Activated CD8-positive, alpha-beta T cell treated with anti-CD3 and anti-CD28 coated beads, Interleukin-2, amount 10 ng/mL, durations not matched to agents 7 days and 5 days (primary cell): ENCODE measurements at places on chromosomes 7 and 10. TPM values are rescaled to one million over a fixed set of nuclear protein-coding genes. Genes with fewer than 3 reads are reported as not detected.

DNA sequence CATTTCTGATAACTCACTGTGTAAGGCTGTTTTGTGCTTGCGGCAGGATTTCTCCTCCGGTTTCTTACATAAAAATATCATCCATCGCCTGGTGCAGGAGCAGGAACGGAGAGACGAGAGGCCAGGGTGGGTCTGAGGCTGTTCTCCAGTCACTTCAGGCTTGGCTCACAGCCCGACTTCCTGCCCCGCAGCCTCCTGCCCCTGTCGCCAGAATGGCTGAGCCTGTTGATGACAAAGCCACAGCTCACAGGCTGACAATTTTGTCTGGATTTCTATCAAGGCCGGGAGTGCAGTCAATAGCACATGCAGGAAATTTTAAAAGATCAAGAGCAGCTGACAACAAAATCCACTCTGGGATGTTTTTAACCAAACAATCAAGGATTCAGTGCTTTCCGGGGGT lies 229.7 kb upstream of the ZNF32 start:
- H3K36me3 ChIP-seq, result no peaks in the 10 kb centered on the region
- DNase-seq, result no peak
- peaks cover 7% of the 10 kb centered on the region for H3K27me3 ChIP-seq
- no peak overlapping the region for H3K4me3 ChIP-seq

GRCh38 chr10:26211781-26212444 lies 4.7 kb upstream of the GAD2 start:
- no peak for DNase-seq
- peaks cover 5% of the 10 kb centered on the region for H3K36me3 ChIP-seq
- no peak overlapping the region for H3K27ac ChIP-seq
- peaks cover 53% of the 10 kb centered on the region for H3K27me3 ChIP-seq

DNA sequence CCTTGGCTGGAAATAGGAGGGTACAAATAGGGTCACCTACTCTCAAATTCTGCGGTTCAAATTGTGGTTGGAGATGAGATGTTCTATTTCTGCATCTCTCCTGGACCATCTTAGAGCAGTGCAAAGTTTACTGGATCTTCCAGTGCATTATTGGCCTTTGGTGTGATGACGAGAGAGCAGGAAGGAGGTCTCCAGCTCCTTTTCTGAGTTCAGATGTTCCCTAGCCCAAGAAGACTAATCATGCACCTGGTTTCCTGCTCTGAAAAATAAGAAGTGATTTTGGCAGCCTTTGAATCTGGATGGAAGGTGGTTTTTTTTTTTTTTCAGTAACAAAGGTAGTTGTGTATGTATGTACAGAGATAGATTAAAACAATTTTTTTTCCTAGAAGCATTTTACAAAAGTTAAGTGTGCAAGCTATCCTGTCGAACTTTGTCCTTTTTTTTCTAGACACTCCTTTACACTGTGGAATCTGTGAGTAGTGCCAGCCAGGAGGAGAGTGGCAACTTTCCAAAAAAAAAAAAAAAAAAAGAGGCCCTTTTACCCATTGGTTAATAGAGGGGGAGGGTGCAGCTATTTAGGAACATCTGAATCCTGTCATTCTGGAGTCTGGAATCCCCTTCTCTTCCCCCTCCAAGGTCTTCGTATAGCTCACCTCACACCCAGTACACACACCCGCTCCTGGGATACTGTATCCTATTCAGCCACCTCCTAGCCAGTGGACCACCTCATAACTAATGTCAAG lies 26.3 kb downstream of the PAPSS2 start:
- no peaks in the 10 kb centered on the region for H3K4me1 ChIP-seq
- H3K4me3 ChIP-seq, result no peak overlapping the region
- H3K27ac ChIP-seq, result no peak overlapping the region
- peaks cover 7% of the 10 kb centered on the region for H3K27me3 ChIP-seq

- DNase-seq, result no peak
- H3K4me1 ChIP-seq, result peaks cover 91% of the 10 kb centered on the region
- peaks cover 89% of the 10 kb centered on the region for H3K36me3 ChIP-seq
- peak overlapping the region; percentile 62 for H3K4me3 ChIP-seq
- peak overlapping the region; percentile 59 for H3K27ac ChIP-seq
- H3K27me3 ChIP-seq, result no peaks in the 10 kb centered on the region
These were observed 17.1 kb downstream of the IKZF1 start for GRCh38 chr7:50321487-50322067.

DNA sequence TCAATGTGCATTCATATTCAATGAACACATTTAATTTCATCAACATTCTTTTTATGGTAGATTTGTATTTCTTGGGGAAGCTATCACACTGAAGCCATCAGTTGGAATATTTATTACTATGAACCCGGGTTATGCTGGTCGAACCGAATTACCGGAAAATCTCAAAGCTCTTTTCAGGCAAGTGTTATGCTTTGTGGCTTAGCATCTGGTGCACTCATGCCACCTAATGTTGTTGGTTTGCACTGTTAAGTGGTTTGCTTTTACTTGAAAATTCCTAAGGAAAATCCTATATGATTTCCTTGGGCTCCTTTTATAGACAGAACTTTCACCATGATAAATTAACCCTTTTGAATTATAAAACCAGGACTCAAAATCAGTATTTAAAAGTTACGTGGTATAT lies 147.9 kb downstream of the DNAH11 start:
- no peak overlapping the region for H3K27ac ChIP-seq
- H3K4me3 ChIP-seq, result no peak overlapping the region
- no peak for DNase-seq
- H3K27me3 ChIP-seq, result peaks cover 3% of the 10 kb centered on the region
- H3K4me1 ChIP-seq, result no peaks in the 10 kb centered on the region

DNA sequence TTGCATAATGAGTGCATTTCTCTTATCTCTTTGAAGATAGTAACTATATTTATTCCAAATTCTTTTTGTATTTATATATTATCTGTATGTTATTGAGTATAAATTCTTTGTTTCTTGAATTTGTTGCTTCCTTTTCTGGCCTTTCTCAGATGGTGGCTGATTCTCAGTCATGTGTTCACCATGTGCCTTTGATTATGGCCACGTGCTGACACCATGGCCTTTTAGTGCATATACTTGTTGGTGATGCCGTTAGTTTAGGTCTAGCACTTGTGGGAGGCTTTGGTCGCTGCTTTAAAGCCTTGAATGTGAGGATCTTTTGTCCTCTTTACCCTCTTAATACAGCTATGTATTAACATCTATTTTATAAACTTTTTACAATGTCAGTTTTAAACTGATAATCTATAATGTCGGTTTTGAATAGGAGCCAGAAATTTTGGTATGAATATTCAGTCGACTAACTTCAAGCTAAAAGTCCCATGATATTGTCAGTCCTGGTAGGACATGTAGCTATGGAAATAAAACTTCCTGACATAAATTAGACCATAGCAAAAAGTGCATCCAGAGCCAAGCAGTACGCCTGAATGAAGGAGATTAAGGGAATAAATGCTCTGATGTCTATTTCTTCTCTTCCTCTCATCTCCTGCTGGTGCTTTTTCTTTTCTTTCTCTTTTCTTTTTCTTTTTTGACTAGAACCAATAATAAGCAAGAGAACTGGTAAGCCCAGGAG lies 130.3 kb downstream of the GNAI1 start:
- no peaks in the 10 kb centered on the region for H3K36me3 ChIP-seq
- no peaks in the 10 kb centered on the region for H3K27me3 ChIP-seq
- no peaks in the 10 kb centered on the region for H3K4me1 ChIP-seq
- H3K27ac ChIP-seq, result no peak overlapping the region

Gene LARP4B
- 107 TPM for total RNA-seq

DNA sequence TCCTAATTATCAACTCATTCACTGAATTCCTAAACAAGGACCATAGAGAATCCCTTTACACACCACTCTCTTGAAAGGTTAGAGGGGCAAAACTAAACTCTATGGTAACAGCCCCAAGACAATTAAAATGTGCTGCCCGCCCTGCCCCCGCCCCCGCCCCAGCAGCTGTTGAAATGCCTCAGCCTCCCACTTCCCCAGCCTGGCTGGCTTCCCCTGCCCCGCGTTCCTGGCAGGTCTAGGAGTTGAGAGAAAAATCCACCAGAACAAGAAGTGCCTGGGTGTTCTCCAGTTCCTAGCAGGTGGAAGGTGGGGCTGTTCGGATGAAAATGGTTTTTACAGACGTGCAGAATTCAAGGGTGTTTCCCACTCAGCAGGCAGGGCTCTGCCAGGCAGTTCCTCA lies 109.5 kb upstream of the ZEB1 start:
- no peak for DNase-seq
- H3K4me1 ChIP-seq, result no peaks in the 10 kb centered on the region
- H3K36me3 ChIP-seq, result no peaks in the 10 kb centered on the region
- no peaks in the 10 kb centered on the region for H3K27me3 ChIP-seq
- H3K4me3 ChIP-seq, result no peak overlapping the region

DNA sequence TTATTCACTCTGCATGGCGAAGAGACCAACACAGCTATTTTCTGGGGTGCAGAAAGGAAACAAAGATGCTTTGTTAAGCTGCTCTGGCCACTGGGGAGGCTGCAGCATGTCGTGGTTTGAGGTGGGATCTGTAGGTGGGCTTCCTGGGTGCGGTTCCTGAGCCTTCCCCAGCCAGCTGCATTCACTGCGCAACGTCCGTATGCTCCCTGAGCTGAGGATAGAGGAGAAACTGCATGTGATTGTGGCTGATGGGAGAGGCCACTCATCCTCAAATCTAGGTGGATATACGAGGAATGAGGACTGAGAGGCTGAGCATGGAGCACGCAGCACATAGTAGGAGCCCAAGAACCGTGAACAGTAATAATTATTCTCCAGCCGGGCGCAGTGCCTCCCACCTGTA lies 9.9 kb upstream of the DNAAF5 start:
- no peak overlapping the region for H3K4me3 ChIP-seq
- H3K27ac ChIP-seq, result peak overlapping the region; percentile 9
- no peak for DNase-seq
- H3K27me3 ChIP-seq, result no peaks in the 10 kb centered on the region

DNA sequence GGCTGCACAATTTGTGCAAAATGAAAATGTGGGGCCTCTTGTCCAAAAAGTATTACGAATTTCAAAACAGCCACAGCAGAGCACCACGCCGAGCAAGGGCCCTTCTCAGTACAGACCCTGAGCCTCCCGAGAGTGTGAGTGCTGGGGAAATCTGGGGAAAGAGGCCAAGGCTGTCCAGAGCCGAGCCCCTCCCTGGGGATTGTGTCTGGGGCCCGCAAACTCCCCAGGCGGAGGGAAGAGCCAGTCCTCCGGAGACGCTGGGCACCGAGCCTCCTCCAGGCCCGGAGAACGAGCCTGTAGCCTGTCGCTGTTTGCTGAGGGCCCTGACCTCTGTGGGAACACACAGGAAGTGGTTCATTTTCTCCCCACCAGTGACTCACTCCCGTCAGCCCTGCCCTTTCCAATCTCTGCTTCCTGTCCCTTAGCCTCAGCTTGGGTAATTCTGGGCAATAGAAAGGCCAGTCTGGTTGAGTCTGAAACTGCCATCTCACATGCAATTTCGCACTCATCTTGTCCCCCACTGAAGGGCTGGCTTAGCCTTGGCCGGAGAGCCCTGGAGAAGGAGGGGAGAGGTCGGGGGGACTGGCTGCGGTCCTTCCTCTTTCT lies 19.5 kb upstream of the GNA12 start:
- DNase-seq, result peak; percentile 90
- H3K27ac ChIP-seq, result peak overlapping the region; percentile 86
- H3K36me3 ChIP-seq, result no peaks in the 10 kb centered on the region

- no peaks in the 10 kb centered on the region for H3K27me3 ChIP-seq
- H3K4me1 ChIP-seq, result no peaks in the 10 kb centered on the region
- no peaks in the 10 kb centered on the region for H3K36me3 ChIP-seq
- H3K4me3 ChIP-seq, result no peak overlapping the region
- H3K27ac ChIP-seq, result no peak overlapping the region
These were observed 94.8 kb downstream of the KIAA1217 start for GRCh38 chr10:24303522-24304310.

GRCh38 chr7:158933468-158934139 lies 77.2 kb downstream of the DYNC2I1 start:
- H3K27me3 ChIP-seq, result no peaks in the 10 kb centered on the region
- no peak overlapping the region for H3K4me3 ChIP-seq
- no peak for DNase-seq
- H3K36me3 ChIP-seq, result peaks cover 60% of the 10 kb centered on the region
- H3K4me1 ChIP-seq, result no peaks in the 10 kb centered on the region

DNA sequence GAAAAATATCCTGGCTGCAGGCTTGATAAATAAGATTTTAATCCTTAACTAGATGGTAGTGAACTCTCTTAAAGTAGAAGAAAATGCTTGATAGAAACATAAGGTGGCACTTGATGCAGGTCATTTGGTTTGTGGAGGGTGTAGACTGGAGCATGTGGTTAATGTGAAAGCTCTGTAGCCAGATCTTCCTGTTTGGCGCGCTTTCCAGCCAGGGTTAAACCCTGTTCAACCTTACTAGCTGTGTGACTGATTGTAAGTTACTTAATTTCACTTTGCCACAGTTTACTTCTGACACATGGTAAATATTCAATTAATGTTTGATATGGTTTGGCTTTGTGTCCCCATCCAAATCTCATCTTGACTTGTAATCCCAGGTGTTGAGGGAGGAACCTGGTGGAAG lies 394.0 kb downstream of the REEP3 start:
- H3K4me3 ChIP-seq, result no peak overlapping the region
- no peak for DNase-seq
- H3K27me3 ChIP-seq, result peaks cover 2% of the 10 kb centered on the region
- no peak overlapping the region for H3K27ac ChIP-seq
- no peaks in the 10 kb centered on the region for H3K36me3 ChIP-seq

- H3K36me3 ChIP-seq, result no peaks in the 10 kb centered on the region
- peaks cover 10% of the 10 kb centered on the region for H3K4me1 ChIP-seq
- no peak overlapping the region for H3K4me3 ChIP-seq
- H3K27ac ChIP-seq, result no peak overlapping the region
- H3K27me3 ChIP-seq, result no peaks in the 10 kb centered on the region
These were observed 122.1 kb upstream of the EFCAB10 start for GRCh38 chr7:105703207-105703930.

DNA sequence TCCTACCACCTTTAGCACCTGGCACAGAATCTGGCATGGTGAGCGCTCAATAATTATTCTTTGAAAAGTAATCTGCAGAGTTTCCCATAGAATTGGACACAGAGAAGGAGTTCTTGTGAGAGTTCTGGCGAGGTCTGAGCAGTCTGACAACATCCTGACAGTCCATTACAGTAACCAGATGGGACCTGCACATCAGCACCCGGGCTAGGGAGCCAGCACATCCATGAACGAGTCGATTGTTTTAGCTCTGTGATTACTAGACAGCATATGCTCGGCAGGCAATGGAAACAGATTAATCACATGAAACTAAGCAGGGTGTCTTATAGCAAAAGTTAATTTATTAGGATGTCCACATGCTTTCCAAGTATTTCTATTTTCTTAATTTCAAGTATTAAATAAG lies 96.7 kb downstream of the SEMA3D start:
- no peaks in the 10 kb centered on the region for H3K4me1 ChIP-seq
- no peaks in the 10 kb centered on the region for H3K27me3 ChIP-seq
- no peaks in the 10 kb centered on the region for H3K36me3 ChIP-seq
- no peak overlapping the region for H3K4me3 ChIP-seq
- DNase-seq, result no peak

Gene ZP3
- 5.9 TPM for total RNA-seq

DNA sequence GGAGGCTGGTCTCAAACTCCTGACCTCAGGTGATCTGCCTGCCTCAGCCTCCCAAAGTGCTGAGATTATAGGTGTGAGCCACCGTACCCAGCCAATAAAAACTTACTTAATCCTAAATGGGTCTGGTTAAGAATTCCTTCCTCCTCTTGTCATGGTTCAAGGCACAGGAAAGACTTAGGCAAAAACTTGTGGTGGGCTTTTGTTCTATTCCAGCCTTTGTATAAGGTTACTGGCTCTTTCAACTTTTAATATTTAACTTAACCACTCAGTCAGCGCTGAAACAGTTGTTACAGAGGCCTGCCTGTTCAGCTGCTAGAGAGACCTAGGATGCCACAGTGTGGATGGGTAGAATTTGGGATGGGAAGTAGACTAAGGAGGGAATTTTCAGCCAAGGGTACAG lies 28.1 kb upstream of the GARS1 start:
- H3K4me3 ChIP-seq, result no peak overlapping the region
- H3K27me3 ChIP-seq, result no peaks in the 10 kb centered on the region
- DNase-seq, result no peak
- no peaks in the 10 kb centered on the region for H3K4me1 ChIP-seq
